ENCODE measurements at places on chromosomes 2 and 18. TPM values are rescaled to one million over a fixed set of nuclear protein-coding genes. Genes with fewer than 3 reads are reported as not detected.
A peak's percentile ranks its signal among the peaks of the same experiment; 100 is the strongest.

The GPR55 gene
- 0.26 TPM for total RNA-seq

The FSHR gene
- not detected for total RNA-seq

The PLB1 gene
- 8.0 TPM for total RNA-seq

DNA sequence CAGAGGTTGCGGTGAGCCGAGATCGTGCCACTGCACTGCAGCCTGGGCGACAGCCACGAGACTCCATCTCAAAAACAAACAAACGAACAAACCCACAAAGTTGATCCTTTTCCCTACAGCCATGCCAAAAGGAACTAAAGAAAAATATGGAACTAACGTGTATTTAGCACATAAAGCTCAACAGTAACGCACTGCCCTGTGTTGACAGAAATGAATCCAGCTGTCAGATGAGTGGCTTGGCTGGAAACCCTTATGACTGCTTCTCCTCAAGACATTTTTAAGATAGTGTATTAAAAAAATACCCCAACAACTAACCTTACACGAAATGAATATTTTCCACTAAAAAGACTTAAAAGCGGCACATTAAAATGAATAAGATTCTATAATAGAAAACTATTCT is 62.9 kb upstream of the TUBA3E start:
- peak; percentile 82 for DNase-seq

DNA sequence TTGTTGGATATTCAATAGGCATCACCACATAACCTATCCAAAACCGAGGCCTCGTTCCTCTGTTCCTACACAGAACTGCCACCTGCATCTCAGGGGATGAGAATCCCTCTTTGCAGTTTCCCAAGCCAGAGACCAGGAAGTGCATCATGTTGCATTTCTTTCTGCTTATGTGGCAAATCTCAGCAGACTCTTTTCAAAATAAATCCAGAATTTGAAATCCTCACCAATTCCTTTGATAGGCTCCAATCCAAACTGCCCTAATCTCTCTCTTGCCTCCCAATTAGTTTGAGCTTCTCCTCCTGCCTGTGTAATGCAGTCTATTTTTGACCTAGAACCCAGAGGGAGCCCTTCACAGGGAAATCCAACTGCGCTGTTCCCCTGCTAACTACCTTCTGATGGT is 215.5 kb downstream of the RNF144A start:
- no peak for DNase-seq

GRCh38 chr2:16522031-16522831 is 143.4 kb downstream of the CYRIA start:
- peak; percentile 57 for DNase-seq

DNA sequence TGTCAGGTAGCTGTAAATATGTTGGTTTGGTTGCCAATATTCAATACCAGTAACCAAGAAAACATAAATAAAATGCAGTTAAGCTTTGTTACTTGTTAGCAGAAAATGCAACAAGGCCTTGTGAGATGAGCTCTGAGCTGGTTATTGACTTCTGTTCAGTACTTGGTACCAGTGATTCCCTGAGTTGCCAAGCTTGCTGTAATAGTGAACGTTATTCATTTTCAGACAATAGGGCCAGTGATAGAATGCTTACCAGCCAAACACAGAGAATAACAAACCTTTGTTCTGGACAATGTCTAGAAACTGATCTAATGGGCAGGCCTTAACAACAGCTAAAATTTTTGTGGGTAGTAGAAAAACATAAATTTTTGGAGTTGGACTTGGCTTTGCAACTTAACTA is 29.5 kb downstream of the RASGRP3 start:
- DNase-seq: no peak

GRCh38 chr2:66478731-66479316 is 43.9 kb downstream of the MEIS1 start:
- DNase-seq: no peak

DNA sequence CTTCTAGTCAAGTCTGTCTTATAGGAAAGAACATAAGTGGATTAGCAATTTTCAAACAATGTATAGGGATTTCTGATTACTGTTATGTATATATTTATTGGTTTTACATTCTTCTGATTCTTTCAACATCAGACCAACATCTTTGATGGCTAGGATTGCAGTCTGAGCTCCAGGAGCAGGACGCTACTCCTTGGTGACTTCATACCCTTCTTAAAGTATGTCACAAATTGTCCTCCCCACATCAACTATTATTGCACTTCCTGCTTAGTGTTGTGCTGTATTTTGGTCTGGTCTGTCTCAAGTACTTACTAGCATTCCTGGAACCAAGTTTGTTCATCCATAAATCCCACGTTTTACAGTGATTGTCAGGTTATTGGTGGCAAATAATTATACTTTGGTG is 49.0 kb downstream of the MAP2 start:
- DNase-seq: no peak

- DNase-seq: peak; percentile 44
Observed at GRCh38 chr2:61998426-61998825, 93.0 kb downstream of the COMMD1 start.

DNA sequence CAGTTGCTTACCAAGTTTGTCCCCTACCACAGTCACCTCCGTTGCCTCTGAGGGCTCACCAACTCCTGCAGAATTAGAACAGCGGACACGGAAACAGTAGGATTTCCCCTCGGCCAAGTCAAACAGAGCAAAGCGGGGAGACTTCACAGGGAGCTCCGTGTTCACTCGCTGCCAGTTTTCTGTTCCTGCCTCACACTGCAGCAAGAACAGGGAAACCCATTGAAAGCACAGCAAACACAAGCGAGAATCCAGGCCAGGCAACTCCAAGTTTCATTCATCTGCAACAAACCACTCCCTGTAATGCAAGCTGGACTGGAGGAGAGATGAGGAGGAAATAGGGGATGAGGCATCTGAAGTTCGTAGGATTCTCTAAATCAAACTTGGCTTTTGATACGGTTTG is 84.2 kb downstream of the MYOM1 start:
- DNase-seq: no peak

GRCh38 chr2:100554798-100555407 is 7.9 kb upstream of the PDCL3 start:
- DNase-seq: no peak

DNA sequence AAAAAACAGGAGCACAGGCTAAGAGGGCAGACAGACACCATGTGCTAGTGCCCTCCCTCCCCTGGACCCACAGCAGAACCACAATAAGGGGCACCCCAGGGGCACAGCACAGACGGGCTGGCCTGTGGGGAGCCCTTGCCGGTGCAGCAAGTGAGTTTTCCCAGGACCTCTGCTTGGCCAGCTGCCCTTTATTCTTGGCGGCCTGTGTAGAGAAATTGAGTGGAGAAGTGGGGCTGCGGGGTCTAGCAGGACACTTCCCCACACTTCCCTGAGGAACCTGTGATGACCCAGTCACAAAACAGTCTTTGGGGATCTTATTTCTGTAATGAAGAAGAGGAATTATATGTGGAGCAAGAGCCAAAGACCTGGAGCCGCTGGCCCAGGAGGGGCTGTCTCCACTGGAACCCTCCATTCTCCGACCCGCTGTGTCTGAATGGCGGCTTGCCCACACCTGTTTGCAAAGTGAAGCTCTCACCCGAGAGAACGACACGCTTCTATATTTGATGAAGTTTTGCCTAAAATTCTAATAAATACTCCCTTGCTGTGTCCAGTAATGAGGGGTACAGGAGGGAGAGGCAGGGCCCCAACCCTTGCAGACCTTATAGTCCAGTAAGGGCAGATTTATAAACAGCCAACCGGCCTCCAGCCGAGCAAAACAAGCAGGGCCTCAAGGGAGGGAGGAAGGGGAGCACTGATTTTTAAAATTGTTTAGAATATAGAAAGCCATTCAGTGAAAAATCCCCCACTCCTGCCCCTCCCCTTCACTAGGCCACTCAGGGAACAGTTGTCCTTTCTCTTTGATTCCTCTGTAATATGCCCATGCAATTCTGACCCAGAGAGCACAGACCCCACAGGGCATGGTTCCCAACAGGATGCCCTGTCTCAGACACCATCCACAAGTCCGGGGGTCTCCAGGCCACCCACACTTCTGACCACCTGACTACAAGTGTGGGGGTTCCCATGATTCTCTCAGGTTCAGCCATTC is 44.7 kb upstream of the SNED1 start:
- DNase-seq: peak; percentile 69

DNA sequence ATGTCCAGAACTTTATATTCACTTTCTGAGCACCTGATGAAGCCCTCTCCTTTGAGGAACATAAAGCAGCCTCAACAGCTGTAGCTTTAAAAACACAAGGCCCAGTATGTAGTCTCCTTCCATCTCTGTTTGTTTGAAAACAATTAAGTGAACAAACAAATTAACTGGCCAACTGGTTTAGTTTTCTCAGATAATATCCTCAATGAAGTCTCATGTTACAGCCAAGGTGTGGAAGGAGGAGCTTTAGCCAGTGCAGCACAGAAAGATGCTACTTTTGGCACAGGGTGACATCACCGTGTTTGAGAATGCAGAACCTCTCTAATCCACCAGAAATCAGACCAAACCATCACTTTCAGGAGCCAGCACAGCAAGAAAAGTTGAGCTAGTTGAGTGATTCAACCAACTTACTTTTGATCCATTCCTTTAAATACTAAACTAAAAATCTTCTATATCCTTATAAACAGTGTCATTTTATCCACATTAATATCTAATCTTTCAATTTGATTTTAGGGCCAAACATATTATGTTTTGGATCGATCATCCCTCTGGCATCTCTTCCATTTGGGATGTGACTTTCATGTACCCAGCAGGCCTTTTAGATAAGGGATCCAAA is 488.7 kb downstream of the ARHGAP15 start:
- DNase-seq: no peak
